Cardiac muscle cell (in vitro differentiated cells and primary cell): ENCODE measurements at places on chromosomes 1 and 21. TPM values are rescaled to one million over a fixed set of nuclear protein-coding genes. Genes with fewer than 3 reads are reported as not detected.
A peak's percentile ranks its signal among the peaks of the same experiment; 100 is the strongest.

SYPL2 gene
- 10.7 and 17.8 TPM in 2 replicates for total RNA-seq

SEC16B gene
- total RNA-seq = 0.35 and 0.63 TPM in 2 replicates

HJV gene
- 0.18 TPM in 1 of 2 replicates, not detected in the other for total RNA-seq

OTUD3 gene
- total RNA-seq = 3.5 and 5.6 TPM in 2 replicates

DAB1 gene
- total RNA-seq = 16.9 and 26.6 TPM in 2 replicates

MPC2 gene
- 56.8 and 69.5 TPM in 2 replicates for total RNA-seq

IGSF8 gene
- total RNA-seq = 23.0 and 29.1 TPM in 2 replicates

RYR2 gene
- total RNA-seq = 87.1 and 155 TPM in 2 replicates

SPATA21 gene
- 0.18 TPM in 1 of 2 replicates, not detected in the other for total RNA-seq

GRCh38 chr1:83996621-83997020 is 2.3 kb downstream of the TTLL7 start:
- no peak for DNase-seq

DNA sequence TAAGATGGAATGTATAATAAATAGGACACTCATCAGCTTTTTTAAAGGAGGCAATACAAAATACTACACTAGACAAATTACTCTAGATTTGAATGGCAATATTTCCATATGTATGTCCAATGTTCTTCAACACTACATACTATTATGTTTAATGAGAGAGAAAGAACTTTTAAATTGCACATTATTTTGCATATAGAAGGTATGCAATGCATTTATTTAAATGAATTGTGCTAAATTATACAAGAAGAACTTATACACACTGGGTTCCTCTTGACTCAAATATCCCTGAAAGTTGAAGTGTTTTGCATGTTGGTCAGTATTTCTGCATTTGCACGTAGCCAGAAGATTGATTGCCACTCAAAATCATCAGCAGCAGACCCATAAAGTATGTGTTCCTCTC is 839.6 kb downstream of the ADGRL2 start:
- no peak for DNase-seq

GRCh38 chr1:119815361-119815760 is 4.1 kb upstream of the REG4 start:
- no peak for DNase-seq

- DNase-seq = no peak
Measured at GRCh38 chr1:105544475-105544874, 1512.0 kb upstream of the PRMT6 start.

GRCh38 chr21:43786807-43787440 is 2.5 kb upstream of the RRP1 start:
- DNase-seq = no peak

DNA sequence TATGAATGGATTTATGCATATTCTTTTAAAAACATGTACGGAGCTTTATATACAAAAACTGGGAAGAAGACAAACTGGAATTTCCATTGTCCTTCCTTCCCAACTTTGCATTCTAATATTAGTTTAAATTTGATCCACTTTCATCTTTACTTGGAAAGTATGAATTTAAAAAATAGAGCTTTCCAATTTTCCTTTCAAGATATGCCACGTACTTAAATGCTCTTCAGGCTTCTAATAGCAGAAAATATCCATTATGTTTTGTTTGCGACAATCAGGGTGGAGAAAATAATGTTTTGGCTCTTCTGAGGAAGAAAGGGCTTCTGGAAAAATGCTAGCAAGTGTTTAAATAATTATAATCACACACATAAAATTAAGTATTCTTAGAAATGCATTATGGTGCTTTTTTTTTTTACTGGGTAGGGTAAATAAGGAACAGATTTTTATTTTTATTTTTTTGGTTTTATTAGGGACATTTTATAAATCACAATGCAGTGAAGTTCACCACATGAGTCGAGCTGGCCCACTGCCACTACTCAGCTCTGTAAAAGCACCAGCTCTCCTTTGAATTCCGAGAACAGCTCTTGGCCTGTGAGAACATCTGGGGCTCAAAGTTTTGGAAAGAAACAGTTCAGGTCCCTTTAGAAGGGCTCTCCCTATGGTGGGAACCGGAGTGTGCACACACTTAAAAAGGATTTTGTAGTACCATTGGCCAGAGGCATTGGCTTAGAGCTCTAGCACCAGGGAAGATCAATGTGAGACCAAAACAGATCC is 287.4 kb upstream of the LYPLAL1 start:
- DNase-seq = peak; percentile 58

- DNase-seq = peak; percentile 14
Measured at GRCh38 chr1:208604295-208604694, 360.1 kb upstream of the PLXNA2 start.

GRCh38 chr1:19606817-19607642 is 37.1 kb upstream of the NBL1 start:
- DNase-seq = no peak

- no peak for DNase-seq
Measured at GRCh38 chr1:193666485-193667083, 480.2 kb upstream of the B3GALT2 start.

GRCh38 chr1:234114648-234115307 is 210.3 kb downstream of the SLC35F3 start:
- peak; percentile 75 for DNase-seq

- DNase-seq = no peak
Measured at GRCh38 chr1:43327549-43328292, 9.9 kb upstream of the MPL start.

- DNase-seq = no peak
Measured at GRCh38 chr1:228011721-228012311, 5.0 kb downstream of the WNT3A start.

- DNase-seq = no peak
Measured at GRCh38 chr21:34913811-34914210, 135.3 kb downstream of the RUNX1 start.

- no peak for DNase-seq
Measured at GRCh38 chr21:27756191-27756590, 789.3 kb upstream of the ADAMTS5 start.

- DNase-seq = no peak
Measured at GRCh38 chr1:247998811-247999210, 14.6 kb upstream of the OR2L5 start.
